ENCODE measurements at places on chromosomes 7 and 10.

- H3K36me3 ChIP-seq = no peaks in the 10 kb centered on the region
- H3K27me3 ChIP-seq = no peaks in the 10 kb centered on the region
- no peak for DNase-seq
- H3K27ac ChIP-seq = no peak overlapping the region
These were observed 275.1 kb downstream of the DOCK4 start for GRCh38 chr7:111931016-111931517.

- no peak overlapping the region for H3K4me3 ChIP-seq
- no peaks in the 10 kb centered on the region for H3K36me3 ChIP-seq
- no peak overlapping the region for H3K27ac ChIP-seq
- peaks cover 5% of the 10 kb centered on the region for H3K27me3 ChIP-seq
- DNase-seq = no peak
These were observed 99.1 kb upstream of the SEC61G start for GRCh38 chr7:54858008-54858692.

DNA sequence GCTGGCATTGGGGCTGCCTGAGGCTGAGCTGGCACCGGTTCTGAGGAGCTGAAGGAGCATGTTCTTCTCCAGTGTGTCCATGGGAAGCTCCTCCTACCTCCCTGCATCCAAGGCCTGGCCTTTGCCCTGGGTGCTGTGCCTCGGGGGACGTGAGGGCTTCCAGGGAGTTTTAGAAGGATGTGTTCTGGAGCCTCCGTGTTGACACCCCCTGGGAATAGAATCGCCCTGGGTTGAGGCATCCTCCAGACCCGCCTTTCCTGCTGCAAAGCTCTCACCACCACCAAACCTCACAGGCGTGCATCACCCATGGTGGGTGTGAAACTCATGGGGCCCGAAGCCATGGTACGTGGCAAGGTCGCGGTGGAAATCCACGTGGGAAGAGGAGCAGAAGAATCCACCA, 95.4 kb downstream of the DYNC2I1 start:
- no peaks in the 10 kb centered on the region for H3K4me1 ChIP-seq
- H3K4me3 ChIP-seq = no peak overlapping the region
- no peak overlapping the region for H3K27ac ChIP-seq

DNA sequence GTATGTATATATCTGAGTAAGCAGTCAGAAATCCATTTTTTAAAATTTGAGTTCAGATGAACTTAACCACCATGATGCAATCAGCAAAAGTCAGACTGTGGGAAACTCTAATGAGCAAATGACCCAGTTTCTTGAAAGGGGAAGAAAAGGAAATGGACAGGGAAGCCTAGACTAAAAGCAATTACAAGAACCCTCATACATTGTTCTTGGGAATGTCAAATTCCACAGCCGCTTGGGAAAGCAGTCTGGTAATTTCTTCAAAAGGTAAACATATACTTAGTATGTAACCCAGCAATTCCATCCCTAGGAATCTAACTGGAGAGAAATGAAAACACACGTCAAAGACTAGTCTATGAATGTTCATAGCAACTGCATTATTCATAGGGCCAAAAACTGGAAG, 16.4 kb upstream of the FOXK1 start:
- no peaks in the 10 kb centered on the region for H3K4me1 ChIP-seq
- no peak overlapping the region for H3K4me3 ChIP-seq
- H3K27ac ChIP-seq = no peak overlapping the region
- H3K36me3 ChIP-seq = peaks cover 1% of the 10 kb centered on the region
- no peak for DNase-seq

DNA sequence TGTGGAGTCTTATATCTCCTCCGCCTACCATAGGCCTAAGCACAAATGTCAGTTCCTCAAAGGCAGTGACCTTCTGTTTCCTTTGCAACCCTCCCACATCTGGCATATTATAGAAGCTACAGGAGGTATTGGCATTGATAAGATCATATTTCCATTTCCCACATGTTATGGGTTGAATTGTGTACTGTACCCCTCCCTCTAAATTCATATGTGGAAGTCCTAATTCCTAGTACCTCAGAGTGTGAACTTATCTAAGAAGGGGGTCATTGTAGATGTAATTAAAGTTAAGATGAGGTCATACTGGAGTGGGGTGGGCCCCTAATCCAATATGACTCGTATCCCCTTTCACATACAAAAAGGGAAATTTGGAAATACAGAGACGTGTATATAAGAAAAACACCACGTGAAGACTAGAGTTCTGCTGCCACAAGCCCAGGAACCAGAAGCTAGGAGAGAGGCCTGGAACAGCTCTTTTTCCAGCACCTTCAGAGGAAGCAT, 6.1 kb upstream of the LAMB4 start:
- no peak overlapping the region for H3K4me3 ChIP-seq
- H3K4me1 ChIP-seq = peaks cover 19% of the 10 kb centered on the region
- H3K27ac ChIP-seq = peak overlapping the region; percentile 58
- peaks cover 2% of the 10 kb centered on the region for H3K36me3 ChIP-seq
- H3K27me3 ChIP-seq = peaks cover 1% of the 10 kb centered on the region

DNA sequence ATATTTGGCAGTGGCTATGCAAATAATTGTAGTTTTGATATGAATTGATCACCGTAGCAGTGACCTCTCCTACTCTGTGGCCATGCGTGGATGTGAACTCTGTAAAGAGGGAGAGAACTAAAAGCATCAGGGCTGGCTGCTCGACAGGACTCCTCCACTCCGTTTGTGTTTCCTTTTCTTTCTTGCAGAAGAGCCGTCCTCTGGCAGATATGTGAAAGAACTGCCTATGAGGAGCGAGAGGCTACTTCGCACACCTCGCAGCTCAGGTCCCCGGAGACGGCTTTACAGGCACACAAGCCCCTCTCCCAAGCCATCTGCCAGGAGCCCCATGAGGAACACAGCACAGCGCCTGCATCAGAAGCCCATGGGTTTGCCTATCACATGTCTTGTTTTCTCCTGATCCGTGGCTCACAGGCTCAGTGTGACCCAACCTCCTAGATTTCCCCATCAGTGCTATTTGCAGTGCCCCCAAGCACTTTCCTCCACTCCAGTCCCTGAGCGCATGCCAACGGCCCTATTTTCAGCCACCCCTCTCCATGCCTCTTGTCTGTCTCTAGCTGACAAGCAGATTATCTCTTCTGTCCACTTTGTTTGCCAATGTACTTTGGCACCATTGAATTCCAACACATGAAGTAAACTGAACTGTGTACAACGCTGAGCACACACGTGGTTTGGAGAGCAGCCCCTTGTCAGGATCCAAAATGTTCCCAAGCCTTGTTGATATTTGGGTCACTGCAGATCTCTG, 164.3 kb upstream of the AKR1E2 start:
- no peak overlapping the region for H3K27ac ChIP-seq
- peaks cover 9% of the 10 kb centered on the region for H3K27me3 ChIP-seq
- no peaks in the 10 kb centered on the region for H3K36me3 ChIP-seq
